Lung (tissue), 17 donors: ENCODE measurements at places on chromosomes 2 and 18. TPM values are rescaled to one million over a fixed set of nuclear protein-coding genes. Genes with fewer than 3 reads are reported as not detected.

- no peak overlapping the region for H3K27ac ChIP-seq
- no peak overlapping the region for H3K4me3 ChIP-seq
- no peak for DNase-seq
- no peaks in the 10 kb centered on the region for H3K27me3 ChIP-seq
- peaks cover 8% of the 10 kb centered on the region for H3K4me1 ChIP-seq
Measured at GRCh38 chr2:8281950-8282857, 399.7 kb upstream of the ID2 start.

- H3K36me3 ChIP-seq: peaks cover 31% of the 10 kb centered on the region
- no peak overlapping the region for H3K4me3 ChIP-seq
- no peak overlapping the region for H3K27ac ChIP-seq
- no peaks in the 10 kb centered on the region for H3K27me3 ChIP-seq
- peaks cover 4% of the 10 kb centered on the region for H3K4me1 ChIP-seq
- DNase-seq: no peak
Measured at GRCh38 chr2:65092791-65093190, 36.6 kb downstream of the CEP68 start.

- H3K4me3 ChIP-seq: no peak overlapping the region
- no peaks in the 10 kb centered on the region for H3K27me3 ChIP-seq
- peak; percentile 58 for DNase-seq
- H3K27ac ChIP-seq: no peak overlapping the region
- H3K36me3 ChIP-seq: peaks cover 7% of the 10 kb centered on the region
Measured at GRCh38 chr2:128269063-128269989, 49.3 kb downstream of the HS6ST1 start.

Gene LRRC30
- not detected for total RNA-seq

Gene VWC2L
- total RNA-seq: 0.25 TPM
